ENCODE measurements at places on chromosomes 7 and 10.

DNA sequence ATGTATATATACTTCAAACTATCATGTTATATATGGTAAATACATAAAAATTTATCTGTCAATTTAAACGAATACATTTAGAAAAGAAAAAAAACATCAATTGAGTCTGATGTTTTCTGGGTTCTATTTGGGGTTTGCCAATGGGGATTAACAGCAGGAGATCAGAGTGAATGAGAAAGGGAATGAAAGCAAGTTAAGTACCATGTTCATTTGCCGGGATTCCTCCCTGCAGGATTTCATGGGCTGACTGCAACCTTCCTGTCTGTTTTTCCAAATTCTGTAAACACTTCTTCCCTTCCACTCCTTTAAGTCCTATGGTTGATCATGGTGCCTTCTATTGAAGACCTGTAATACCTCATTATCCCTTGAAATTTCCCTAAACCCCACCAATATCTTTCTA, 33.9 kb upstream of the SEMA3A start:
- no peak for DNase-seq

- DNase-seq, result no peak
Observed at GRCh38 chr7:84971360-84971759, 215.5 kb downstream of the SEMA3D start.

- no peak for DNase-seq
Observed at GRCh38 chr7:55154096-55154495, 135.3 kb downstream of the EGFR start.

GRCh38 chr7:101784292-101785127, 32.9 kb upstream of the CUX1 start:
- DNase-seq, result no peak

DNA sequence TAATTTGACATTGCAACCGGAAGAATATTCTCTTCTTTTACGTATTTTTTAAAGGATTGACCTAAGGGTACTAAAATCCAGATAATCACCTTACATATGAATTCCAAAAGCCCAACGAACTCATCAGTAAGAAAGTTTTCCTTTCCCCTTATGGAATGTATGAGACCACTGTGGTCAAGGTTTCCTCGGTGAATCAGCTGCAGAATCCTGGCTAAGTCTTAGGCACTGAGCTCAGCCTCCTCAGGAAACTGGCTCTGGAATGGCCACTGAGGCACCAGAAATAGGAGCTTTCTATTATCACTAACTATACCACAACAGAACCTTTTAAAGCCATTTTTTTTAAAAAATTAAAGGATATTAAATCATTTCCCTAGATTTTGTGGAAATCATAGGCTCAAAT, 21.0 kb downstream of the SVIL start:
- no peak for DNase-seq

DNA sequence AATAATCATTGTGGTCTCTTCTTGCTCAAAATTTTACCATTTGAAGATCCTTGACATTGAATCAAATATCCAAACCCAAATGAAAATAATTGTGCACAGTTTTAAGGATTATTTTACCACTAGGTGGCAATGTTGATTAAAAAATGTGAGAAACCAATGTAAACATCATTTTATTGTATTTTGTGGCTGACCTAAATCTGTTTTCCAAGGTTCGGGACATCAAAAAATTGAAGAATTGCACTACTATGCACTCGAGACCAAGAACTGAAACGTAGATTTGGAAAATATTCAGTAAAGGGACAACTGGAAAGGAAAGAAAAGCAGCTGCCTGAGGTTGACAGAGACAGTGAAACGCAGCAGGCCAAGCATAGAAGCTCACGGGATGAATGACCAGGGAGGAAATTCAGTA, 259.3 kb downstream of the SNX13 start:
- no peak for DNase-seq

DNA sequence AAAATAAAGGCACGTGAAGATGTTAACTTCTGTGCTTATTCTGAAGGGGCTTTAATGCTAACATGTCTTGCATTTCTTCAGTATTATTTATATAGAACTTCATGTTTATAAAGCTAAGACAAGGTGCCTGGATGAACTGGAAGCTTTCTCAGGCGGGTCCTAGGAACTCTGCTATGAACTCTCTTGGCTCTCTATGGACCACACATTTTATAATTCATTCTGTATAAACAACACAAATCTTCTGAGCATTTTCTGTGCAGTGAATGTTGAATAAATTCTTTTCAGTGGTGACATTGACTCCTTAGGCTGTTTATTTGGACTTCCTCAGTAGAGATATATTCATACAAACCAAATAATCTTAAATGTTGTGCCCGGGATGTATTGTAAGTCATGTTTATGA, 79.6 kb downstream of the TRIL start:
- no peak for DNase-seq

DNA sequence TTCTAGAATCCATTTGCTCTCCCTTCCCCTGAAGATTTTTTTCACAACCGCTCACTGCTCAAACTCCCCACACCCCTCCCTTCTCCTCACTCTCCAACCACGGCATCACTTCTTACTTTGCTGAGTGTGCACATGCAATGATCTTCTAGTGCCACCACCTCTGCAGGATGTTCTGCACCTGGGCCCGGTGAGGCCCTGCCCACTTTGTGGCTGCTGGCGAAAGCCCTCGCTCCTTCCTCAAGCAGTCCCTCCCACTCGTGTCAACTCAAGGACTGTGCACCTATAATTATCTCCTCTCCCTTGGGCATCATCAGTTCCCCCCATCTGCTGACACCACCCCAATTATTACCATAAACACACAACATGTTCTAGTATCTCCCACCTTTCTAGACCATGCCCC, 91.0 kb upstream of the LANCL2 start:
- no peak for DNase-seq

GRCh38 chr10:75230600-75231038, 5.1 kb downstream of the COMTD1 start:
- DNase-seq, result peak; percentile 97

GRCh38 chr7:129841465-129841864, 111.3 kb downstream of the UBE2H start:
- no peak for DNase-seq

GRCh38 chr10:4383651-4384098, 442.3 kb upstream of the AKR1E2 start:
- DNase-seq, result no peak

Data from activated CD4-positive, alpha-beta T cell treated with anti-CD3 and anti-CD28 coated beads, Interleukin-2, amount 10 ng/mL, durations not matched to agents 7 days and 5 days (primary cell).